Esophagus muscularis mucosa (tissue), 4 donors: ENCODE measurements at places on chromosomes 1 and 21. TPM values are rescaled to one million over a fixed set of nuclear protein-coding genes. Genes with fewer than 3 reads are reported as not detected.

DNA sequence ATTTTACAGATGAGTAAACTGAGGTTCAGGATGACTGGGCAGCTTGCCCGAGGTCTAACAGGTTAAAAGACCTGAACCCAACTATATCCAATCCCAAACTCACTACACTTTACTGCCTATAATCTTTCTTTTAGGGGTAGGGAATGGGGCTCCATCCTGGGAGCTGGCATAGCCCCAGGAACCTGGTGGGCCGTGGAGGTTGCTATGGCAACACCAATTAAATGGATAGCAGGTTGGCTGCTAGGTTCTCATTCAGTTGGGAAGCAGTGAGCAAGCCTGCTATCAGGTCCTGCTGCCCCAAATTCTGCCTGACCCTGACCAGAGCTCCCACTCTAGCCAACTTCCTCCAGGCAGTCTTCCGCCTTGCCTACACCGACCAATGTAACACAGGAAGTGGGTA is 40.9 kb downstream of the LRP8 start:
- DNase-seq: no peak

- DNase-seq: no peak
Measured at GRCh38 chr1:7646981-7647901, 123.9 kb upstream of the VAMP3 start.

DNA sequence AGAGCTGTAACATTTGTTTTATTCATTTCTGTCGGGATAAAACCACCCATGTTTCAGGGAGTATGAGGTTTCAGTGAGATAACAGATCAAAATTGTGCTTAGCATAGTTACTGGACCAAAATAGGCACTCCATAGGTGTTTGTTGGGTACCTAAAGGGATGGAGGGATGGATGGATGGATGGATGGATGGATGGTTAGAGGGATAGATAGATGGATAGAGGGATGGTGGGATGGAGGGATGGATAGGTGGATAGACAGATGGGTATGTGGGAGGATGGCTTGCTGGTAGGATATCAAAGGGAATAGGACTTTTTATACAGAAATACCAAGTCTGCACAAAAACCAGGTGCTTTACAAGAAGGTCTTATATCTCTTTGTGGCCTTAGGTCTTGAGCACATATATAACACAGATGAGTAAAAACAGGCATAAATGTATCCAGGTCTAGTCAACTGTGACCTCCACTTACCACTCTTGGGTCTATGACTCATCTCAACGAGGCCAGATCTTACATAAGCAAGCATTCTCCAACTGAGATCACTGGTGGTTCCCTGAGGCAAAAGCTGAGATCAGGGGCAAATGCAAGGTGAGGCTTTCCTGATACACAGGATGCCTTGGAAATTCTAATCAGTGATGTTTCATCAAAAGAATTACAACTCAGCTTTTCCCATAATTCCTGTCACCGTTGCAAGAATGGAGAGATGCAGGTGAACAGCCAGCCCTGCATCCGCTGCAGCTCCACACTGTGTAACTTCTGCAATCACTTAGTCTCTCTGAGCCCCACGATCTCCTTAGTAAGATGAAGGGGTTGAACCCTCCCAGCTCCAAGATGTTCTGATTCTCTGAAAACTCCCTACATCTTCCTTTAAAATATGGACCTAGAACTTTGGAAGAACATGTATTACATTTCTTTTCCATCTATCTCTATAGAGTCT is 32.0 kb downstream of the PTAFR start:
- no peak for DNase-seq

DNA sequence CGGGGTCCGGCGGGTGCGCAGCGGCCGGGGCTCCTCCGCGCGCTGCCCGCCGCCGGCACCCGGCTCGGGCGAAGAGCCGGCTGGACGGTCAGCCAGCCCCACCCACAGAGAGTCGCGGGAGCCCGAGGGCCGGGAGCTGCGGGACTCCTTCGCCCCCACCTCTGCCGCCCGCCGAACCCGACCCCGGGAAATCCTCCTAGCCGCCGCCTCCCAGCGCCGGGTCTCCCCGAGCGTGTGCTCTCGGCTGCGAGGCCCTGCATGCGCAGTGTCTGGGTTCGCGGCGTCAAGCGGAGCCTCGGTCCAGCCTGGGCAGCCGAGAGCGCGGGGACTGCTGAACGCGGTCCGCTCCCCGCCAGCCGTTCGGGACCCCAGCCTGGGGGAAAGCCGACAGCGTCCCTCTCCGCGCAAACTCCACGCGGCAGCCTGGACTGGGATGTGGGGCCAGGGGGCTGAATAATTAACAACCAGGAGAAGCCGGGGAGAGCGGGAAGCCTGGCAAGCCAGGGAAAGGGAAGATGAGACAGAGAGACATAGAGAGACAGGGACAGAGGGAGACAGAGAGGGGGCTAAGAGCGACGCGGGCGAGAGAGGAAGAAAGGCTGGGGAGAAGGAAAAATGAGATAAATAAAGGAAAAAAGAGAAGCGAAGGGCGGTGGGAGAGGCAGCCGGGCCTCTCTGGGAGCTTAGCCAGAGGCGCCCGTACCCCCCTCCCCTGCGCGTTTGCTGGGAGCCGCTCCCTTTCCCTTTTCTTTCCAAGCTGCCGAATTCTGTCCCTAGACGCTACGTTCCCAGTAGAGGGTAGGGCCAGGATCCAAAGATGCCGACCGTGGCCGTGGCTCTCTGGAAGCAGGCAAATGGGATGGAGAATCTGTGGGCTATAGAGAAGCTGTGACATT is 64.2 kb downstream of the MEF2D start:
- DNase-seq: no peak

DNA sequence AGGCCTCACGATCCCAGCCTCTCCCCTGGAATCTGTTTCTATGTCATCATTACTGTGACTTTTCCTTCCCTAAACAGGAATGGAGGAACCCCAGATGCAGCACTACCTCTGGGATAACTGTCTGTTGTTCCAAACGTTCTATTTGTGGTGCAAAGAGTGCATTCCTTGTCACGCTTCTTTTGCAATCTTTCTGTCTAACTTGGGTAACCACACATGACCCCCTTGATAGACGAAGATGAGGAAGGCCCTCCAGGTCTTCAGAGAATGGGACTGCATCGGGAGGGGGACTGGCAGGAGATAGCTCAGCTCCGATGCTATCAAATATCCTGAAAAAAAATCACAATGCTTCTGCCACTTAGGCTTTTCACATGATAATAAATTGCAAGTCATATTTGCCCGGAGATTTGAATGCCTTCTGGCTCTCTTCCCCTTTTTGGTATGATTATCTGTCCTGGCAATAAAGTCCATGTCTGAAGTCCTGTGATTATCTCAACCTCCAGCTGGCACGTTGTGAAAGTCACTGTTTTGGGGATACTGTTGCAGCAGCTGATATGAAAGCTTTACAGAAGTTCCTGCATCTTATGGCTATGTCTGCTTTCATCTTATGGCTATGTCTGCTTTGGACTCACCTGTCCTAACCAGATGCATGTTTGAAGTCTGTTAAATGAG is 148.7 kb upstream of the LMO4 start:
- peak; percentile 64 for DNase-seq

GRCh38 chr21:44947111-44947929 is 7.5 kb downstream of the SLX9 start:
- DNase-seq: no peak

DNA sequence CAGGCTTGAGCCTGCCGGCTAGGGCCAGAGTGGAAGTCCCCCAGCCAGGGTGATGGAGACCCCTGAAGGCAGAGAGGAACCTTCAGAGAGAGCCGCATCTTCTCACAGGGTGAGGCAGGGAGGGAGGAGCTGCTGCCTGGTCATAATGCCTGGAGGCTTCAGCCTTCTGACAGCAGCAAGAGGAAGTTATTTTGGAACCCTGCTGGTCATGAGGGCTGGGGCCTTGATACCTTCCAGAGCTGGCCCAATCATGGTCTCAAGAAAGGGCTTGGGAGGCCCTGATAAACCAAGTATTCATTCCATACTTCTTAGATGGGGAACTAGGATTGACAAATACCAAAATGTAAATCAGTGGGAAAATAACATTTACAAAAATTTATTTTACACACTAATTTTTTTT is 26.6 kb upstream of the MPZL1 start:
- no peak for DNase-seq

- no peak for DNase-seq
Measured at GRCh38 chr1:62286786-62287224, 32.4 kb downstream of the KANK4 start.

- no peak for DNase-seq
Measured at GRCh38 chr1:244874974-244875579, 10.7 kb upstream of the HNRNPU start.

DNA sequence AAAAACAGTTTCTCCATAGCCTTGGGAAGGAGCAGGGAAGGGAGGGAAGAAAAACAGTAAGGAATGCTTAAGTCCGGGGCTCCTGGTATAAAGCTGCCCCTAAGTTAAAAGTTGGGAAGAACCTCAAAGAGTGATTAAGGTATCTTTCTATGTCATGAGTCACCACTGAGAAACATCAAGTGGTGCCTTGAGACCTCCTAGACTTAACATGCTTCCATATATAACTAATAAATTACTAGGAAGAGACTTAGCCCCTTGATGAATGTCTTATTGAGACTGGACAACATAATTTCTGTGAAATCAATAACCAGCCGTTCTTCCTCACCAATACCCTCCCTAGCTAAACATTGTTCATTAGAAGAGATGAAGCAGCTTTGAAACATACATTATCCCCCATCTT is 121.8 kb upstream of the SLC44A3 start:
- no peak for DNase-seq

ABCD3 gene
- total RNA-seq: 25.0 TPM
